Esophagus muscularis mucosa (tissue), 4 donors: ENCODE measurements at places on chromosomes 11 and 22.

GRCh38 chr22:42901790-42902508, 44.9 kb upstream of the ARFGAP3 start:
- DNase-seq: no peak
- peaks cover 14% of the 10 kb centered on the region for H3K36me3 ChIP-seq

DNA sequence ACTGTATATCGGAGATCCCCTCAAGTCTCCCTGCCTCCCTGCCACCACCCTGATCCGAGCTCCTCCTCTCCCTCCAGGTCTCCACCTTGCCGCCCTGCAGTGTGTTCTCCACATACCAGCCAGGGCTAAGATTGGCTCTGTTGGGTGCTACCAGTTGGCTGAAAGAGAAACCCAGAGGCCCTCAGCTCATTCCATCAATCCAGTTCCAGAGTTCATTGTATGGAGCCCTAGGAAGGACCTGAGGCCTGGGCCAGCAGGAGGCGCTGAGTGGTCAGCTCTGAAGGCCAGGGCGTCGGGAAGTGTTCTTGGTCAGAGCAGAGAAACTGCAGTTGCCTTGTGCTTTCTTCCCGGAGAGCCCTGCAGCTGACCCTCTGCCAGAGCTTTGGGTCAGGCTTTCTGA, 2.2 kb upstream of the TOP3B start:
- no peaks in the 10 kb centered on the region for H3K36me3 ChIP-seq
- no peak overlapping the region for H3K4me3 ChIP-seq
- H3K4me1 ChIP-seq: peaks cover 25% of the 10 kb centered on the region
- no peak for DNase-seq
- H3K27ac ChIP-seq: no peak overlapping the region

DNA sequence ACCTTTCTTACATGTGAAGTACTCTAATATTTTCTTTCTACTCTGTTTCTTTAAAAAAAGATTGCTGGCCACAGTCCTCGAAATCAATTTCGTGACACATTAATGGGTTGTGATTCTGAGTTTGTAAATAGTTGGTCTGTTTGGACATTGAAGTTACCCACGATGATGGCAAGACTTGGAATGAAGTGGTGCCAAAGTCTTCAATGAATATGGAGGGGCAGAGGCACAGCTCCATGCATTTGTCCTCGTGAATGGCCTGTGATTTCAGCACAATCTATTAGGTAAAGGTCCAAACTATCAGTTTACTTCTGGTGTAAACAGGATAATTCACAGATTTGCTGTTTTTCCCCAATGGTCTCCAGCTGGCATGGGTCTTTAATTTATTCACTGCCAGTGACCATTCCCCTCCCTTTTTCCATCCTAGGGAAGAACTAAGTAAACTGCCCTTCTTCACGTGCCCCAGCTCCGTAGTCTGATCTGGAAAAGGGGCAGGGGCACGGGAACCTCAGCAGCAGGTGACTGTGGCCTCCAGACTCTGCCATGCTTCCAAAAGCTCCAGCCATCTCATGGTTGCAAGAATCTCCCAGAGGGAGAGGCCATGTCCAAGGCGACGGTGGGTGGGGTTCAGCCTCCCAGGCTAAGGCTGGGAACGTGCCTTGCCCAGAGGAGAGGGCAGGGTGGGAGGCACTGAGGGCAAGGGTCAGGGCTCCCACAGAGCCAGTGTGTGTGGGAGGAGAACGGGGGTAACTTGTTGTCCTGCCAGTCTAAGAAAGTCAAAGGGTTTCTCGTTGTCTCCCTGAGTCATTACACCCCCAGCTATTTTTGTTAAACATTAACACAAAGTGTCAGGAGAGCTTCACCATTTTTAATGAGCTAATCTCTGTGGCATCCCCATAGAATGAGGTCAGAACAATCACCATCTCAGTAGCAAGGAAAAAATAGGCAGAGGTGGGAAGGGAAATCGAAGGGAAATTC, 16.9 kb upstream of the PEX26 start:
- DNase-seq: no peak
- H3K4me3 ChIP-seq: no peak overlapping the region
- no peaks in the 10 kb centered on the region for H3K36me3 ChIP-seq
- no peaks in the 10 kb centered on the region for H3K27me3 ChIP-seq

GRCh38 chr22:39498802-39499201, 3.3 kb upstream of the MIEF1 start:
- no peaks in the 10 kb centered on the region for H3K36me3 ChIP-seq
- no peaks in the 10 kb centered on the region for H3K27me3 ChIP-seq

DNA sequence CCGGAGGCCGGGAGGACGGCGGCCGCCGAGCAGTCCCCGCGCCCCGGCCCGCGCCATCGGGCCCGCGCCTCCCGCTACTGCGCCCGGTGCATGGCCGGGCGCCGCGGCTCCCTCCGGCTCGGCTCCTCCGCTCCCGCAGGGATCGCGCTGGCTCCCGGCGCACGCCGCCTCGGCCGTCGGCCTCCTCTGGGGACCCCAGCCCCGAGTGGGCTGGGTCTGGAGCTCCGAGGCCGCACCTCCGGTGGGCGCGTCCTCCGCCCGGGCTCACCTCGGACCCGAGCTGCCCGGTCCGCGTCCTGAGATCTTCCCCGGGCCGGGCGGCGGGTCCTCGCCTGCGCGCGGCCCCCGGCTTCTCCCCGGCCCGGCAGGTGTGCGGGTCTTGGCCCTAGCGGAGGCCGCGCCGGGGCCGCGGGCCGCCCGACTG, 251 bp downstream of the SHISA8 start:
- DNase-seq: no peak
- peaks cover 31% of the 10 kb centered on the region for H3K4me1 ChIP-seq
- H3K27ac ChIP-seq: no peak overlapping the region
- H3K4me3 ChIP-seq: peak overlapping the region; percentile 62

DNA sequence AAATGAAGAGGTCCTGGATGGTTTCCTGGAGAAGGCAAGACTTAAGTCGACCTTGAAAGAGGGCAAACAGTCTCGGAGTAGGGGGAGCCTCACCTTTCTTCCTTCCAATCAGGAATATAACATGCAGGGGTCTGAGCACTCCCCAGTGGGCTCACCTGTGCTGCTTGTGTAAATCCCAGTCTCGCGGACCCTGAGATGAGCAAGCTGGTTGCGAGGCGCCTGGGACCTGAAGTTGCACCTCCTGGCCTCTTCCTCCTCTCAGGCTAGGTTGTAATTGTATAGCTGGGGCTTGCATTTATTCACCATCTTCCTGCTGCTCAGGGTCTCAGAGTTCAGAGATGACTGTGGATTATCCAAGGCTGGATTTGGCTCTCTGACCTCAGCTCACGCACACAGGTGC, 7.5 kb upstream of the WBP2NL start:
- no peaks in the 10 kb centered on the region for H3K27me3 ChIP-seq
- no peaks in the 10 kb centered on the region for H3K4me1 ChIP-seq
- H3K27ac ChIP-seq: no peak overlapping the region
- H3K36me3 ChIP-seq: no peaks in the 10 kb centered on the region
- no peak overlapping the region for H3K4me3 ChIP-seq

- H3K27me3 ChIP-seq: no peaks in the 10 kb centered on the region
- H3K36me3 ChIP-seq: no peaks in the 10 kb centered on the region
- peaks cover 17% of the 10 kb centered on the region for H3K4me1 ChIP-seq
- no peak overlapping the region for H3K4me3 ChIP-seq
- peak overlapping the region; percentile 85 for H3K27ac ChIP-seq
These were observed 28.5 kb upstream of the DDX6 start for GRCh38 chr11:118819334-118820024.

GRCh38 chr11:92714111-92714510, 255.3 kb upstream of the MTNR1B start:
- DNase-seq: no peak
- H3K27me3 ChIP-seq: no peaks in the 10 kb centered on the region
- no peak overlapping the region for H3K4me3 ChIP-seq
- H3K36me3 ChIP-seq: no peaks in the 10 kb centered on the region
- H3K27ac ChIP-seq: no peak overlapping the region

DNA sequence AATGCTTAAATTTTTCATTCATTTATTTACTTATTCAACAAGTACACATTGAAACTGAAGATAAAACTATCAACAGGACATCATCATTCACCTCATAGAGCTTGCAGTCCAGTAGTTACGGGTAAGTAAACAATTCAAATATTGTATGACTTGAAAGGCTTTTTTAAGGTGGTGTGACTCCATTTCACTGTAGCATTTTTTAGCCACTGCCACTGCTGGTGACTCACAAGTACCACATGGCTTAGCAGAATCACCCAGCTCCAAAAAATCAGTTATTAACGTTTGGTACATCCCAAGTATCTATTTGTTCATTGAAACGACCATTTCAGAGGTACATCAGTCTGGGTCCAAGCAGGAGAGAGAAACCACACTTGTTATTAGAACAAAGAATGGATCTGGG, 427.9 kb upstream of the DDI1 start:
- H3K27ac ChIP-seq: no peak overlapping the region
- no peaks in the 10 kb centered on the region for H3K4me1 ChIP-seq
- no peaks in the 10 kb centered on the region for H3K36me3 ChIP-seq
- H3K4me3 ChIP-seq: no peak overlapping the region
- no peaks in the 10 kb centered on the region for H3K27me3 ChIP-seq

GRCh38 chr22:46195487-46196165, 45.3 kb downstream of the PPARA start:
- H3K27me3 ChIP-seq: no peaks in the 10 kb centered on the region
- peaks cover 35% of the 10 kb centered on the region for H3K36me3 ChIP-seq
- no peak for DNase-seq
- no peaks in the 10 kb centered on the region for H3K4me1 ChIP-seq
- no peak overlapping the region for H3K27ac ChIP-seq
- no peak overlapping the region for H3K4me3 ChIP-seq

GRCh38 chr11:112822478-112823274, 138.5 kb upstream of the NCAM1 start:
- H3K4me3 ChIP-seq: no peak overlapping the region
- H3K4me1 ChIP-seq: no peaks in the 10 kb centered on the region
- no peaks in the 10 kb centered on the region for H3K27me3 ChIP-seq

DNA sequence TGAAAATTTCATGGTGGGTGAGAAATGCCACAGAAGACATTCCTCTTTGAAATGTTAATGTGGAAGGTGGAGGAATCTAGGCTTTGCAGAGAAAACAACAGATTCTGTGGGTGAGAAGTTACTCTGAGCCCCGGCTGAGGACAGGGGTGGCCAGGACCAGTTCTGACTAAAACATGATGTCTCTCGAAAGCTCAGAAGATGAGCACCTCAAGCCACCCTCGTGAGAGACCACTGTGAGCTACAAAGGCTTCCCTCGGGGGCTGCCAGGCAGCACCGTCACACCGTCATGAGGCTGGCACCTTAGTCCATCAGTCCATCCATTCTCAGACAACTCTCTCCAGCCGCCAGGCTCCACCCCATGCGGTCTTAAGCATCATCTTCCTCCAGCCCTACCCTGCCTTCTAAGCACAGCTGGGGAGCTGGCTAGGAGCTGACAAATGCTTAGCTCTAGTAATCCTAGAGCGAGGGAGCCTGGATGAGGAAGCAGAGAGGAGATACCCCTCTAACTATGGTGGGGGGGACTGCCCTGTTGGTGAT, 360.5 kb downstream of the SHANK2 start:
- H3K4me1 ChIP-seq: no peaks in the 10 kb centered on the region
- no peak for DNase-seq
- H3K4me3 ChIP-seq: no peak overlapping the region
- H3K27me3 ChIP-seq: no peaks in the 10 kb centered on the region
- no peaks in the 10 kb centered on the region for H3K36me3 ChIP-seq

DNA sequence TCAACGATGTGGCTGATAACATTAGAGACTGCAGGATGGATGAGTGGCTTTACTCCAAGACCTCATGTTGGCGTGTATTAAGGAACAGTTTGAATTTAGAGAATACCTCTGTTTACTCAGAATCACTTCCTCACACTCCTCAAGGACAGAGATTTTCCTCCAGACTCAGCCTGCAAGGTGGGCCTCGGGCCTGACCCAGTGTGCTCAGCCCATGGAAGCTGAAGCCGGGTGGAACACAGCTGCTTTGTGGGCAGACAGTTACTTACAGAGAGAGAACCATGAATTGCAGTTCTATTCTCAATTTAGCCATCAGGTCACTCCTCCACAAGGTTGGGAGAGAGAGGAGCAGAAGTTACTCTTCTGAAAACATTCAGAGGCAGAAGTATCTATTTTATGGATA, 135.8 kb downstream of the SNX19 start:
- peaks cover 16% of the 10 kb centered on the region for H3K4me1 ChIP-seq
- peak; percentile 24 for DNase-seq
- no peaks in the 10 kb centered on the region for H3K27me3 ChIP-seq

DNA sequence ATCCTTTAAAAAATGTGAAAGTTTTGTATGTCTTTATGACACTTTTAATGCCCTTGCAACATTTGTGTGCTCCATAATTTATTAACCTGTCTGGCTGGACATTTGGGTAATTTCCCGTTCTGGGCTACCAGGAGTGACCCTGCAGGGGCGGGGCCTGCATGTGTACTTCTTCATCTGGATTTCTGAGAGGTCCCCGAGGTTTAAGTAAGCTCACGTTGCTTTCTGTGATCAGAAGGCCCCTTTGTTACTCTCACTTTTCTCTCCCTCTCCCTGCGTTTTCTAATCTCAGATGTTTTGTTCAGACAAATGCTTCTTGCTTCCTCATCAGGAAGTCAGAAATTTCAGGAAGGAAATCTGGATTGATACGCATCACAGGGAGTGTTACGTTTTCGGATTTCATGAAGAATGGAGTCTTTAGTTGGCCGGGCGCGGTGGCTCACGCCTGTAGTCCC, 78.9 kb upstream of the CRYBB3 start:
- no peaks in the 10 kb centered on the region for H3K27me3 ChIP-seq
- peaks cover 30% of the 10 kb centered on the region for H3K4me1 ChIP-seq
- no peak overlapping the region for H3K4me3 ChIP-seq
- no peaks in the 10 kb centered on the region for H3K36me3 ChIP-seq
- DNase-seq: no peak
- H3K27ac ChIP-seq: no peak overlapping the region

- no peaks in the 10 kb centered on the region for H3K36me3 ChIP-seq
- no peak overlapping the region for H3K27ac ChIP-seq
- no peak for DNase-seq
- H3K27me3 ChIP-seq: no peaks in the 10 kb centered on the region
These were observed 78.7 kb downstream of the NECTIN1 start for GRCh38 chr11:119650251-119650650.
